Stomach (tissue), 19 donors: ENCODE measurements at places on chromosomes 12 and 14. TPM values are rescaled to one million over a fixed set of nuclear protein-coding genes. Genes with fewer than 3 reads are reported as not detected.

GRCh38 chr12:110874781-110875180, 28.0 kb downstream of the CCDC63 start:
- DNase-seq, result no peak

Gene LRRIQ1
- total RNA-seq, result not detected

- DNase-seq, result no peak
These were observed 56.1 kb downstream of the ESR2 start for GRCh38 chr14:64238049-64238448.

GRCh38 chr12:108821407-108822397, 35.7 kb downstream of the SSH1 start:
- no peak for DNase-seq

GRCh38 chr14:101992708-101993107, 28.3 kb downstream of the DYNC1H1 start:
- DNase-seq, result no peak

DNA sequence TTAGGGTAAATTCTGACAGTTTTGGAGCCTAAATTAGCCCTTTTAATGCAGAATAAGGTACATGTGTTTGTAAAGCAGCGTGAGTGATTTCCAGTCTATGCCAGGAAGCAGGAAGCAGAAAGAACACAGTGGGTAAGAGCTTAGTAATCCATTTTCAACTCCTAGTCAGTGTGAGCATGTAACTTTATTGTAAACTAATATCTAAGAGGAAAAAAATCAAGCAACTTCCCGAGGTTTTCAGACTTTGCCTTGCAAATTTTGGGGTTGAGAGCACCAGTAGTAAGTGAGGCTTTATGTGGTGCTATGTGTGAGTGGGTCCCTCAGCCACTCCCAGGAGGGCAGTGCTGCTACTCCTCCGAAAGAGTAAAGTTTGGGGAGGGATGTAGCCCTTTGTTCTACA, 2.9 kb downstream of the CIPC start:
- DNase-seq, result no peak
